ENCODE measurements at places on chromosomes 3 and 15.

DNA sequence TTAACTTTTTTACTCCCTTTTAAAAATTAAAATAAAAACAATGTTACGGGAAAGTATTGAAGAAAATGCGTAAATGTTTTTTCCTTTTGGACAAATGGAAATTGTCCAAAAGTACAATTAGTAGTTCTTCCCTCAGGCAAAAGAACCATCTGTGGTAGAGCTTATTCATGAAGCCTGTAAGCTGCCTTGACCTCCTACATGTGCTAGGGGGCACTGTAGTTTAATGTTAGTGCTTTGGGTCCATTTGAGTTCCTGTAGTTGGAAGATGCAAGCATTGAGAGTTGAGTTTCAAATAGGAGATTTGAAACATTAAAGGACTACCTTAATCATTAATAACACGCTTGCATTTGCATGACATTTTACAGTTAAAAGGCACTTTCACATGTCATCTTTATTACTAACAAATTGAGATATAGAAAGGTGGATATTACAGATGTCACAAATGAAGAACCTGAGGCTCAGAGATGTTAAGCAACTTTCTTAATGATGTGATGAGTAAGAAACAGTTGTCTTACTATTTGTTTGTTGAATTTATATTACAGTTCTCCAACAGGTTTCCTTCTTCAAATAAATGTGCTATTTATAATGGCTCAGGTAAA, 1.8 kb upstream of the ZNF385D start:
- DNase-seq: no peak

DNA sequence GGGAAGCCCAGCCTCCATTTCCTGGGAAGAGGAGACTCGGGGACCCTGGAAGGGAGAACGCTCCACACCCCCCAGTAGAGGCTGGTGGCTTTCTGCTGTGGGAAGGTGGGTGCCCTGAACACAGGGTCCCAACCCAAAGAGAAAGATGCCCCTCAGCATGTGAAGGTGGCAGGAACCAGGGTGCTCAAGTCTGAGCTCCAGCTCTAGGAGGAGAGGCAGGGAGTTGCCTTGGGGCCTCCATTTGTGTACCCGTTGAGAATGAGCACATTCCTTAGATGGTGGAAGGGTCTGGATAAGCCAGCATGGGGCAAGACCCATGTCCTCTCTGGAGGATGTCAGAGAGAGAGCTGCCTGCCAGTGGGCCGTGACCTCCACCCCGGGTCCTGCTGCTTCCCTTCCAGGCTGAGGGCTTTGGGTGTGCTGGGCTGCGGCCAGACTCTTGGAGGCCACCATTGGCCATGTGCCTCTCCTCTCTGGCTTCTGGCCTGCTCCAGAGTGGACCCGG, 212.4 kb downstream of the TBC1D2B start:
- DNase-seq: no peak

GRCh38 chr3:58217209-58217811, 6.5 kb upstream of the DNASE1L3 start:
- peak; percentile 51 for DNase-seq

GRCh38 chr15:73305331-73306211, 63.2 kb downstream of the HCN4 start:
- no peak for DNase-seq

DNA sequence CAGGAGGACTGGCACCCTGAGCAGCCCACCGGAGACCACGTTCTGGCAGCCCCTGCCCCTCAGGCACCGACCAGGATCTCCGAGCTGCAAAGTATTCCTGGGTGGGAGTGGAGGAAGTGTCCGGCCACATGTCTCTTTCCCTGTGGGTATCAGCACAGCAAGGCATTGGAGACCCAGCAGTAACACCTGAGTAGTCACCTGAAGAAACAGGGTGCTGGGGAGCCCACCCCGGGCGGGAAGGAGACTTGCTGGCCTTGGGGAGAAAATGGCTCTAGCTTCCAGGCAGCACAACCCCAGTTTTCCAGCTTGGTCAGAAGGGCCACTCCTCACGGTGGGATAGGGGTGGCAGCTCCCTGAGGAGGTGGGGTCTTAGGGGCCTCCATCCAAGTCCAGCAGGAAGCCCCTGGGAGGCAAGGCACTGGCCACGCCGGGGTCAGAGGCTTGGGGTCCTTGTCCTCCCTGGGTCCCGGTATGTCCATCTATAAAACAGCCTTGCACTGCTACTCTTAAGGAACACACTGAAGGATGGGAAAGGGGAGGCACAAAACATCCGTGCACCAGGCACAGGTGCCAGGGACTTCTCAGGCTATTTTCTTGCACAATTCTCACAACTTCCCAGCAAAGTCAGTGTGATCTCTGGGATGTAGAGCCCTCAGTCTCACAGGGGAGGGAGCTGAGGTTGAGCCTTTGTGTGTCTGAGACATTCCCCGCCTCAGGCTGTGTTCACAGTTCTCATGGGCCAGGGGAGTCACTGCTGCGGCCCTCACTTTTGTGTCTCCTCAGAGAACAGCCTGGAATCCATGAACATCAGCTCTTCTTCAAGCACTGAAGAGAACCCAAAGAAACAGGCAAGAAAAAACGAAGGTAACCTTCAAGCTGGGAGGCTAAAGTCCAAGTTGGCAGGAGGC, 11.9 kb downstream of the CFAP100 start:
- DNase-seq: no peak

DNA sequence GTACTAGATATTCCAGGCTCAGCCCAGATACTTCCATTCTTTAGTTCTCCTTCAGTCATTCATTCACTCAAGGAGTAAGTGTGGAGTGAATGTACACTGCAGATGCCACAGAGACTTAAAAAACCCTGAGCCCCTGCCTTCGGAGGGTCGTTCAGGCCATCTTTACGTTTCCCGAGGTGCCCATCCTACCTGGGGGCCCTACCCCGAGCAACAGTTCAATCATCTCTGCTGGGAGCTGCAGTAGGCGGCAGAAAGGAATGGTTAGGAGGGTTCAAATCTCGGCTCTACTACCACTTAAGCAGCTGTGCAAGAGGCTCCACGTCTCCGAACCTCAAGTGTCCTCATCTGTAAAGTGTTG, 613 bp downstream of the SEC13 start:
- DNase-seq: no peak

DNA sequence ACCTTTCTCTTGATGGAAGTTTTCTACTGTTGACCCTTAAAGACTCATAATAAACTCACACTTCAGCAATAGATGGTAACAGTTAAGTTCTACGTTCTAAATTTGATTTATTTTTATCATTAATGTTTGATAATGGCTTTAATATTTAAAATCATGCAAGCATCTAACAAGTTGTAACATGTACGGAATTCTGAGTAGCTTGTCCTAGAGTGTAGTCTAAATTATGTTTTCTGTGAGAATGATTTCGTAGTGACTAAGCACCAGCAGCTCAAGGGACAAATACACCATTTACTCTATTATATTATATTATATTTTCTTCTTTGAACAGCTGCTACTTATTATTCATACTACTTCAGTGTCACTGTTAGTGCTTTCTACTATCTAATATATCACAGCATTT, 345.6 kb downstream of the NLGN1 start:
- no peak for DNase-seq

- DNase-seq: no peak
Observed at GRCh38 chr15:39801641-39802309, 19.1 kb upstream of the FSIP1 start.
